Activated CD4-positive, alpha-beta T cell treated with anti-CD3 and anti-CD28 coated beads, Interleukin-2, amount 50 U/mL, for 1 hour (primary cell): ENCODE measurements at places on chromosomes 5 and 9.

DNA sequence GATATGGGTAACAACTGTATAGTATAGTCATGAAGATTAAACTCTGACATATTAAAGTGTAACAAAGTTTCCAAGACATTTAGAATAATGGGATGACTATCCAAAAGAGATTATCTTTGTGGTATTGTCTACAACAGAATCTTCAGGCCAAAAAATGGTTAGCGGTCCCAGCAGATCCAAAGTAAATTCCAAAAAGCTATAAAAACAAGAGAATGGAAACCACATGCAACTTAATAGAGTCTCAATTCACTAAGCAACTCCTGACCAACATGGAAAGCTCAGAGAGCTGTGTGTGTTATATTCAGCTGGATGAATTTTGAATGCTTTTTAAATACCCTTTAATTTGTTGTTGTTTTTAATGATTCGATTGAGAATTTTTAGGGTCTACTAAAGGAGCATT is 688.2 kb downstream of the CETN3 start:
- no peak for DNase-seq

- no peak for DNase-seq
Measured at GRCh38 chr9:126754436-126755316, 50.2 kb upstream of the ZBTB43 start.

GRCh38 chr5:598564-598890 is 13.6 kb upstream of the CEP72 start:
- DNase-seq = no peak

- no peak for DNase-seq
Measured at GRCh38 chr5:66660396-66660795, 64.2 kb downstream of the MAST4 start.

DNA sequence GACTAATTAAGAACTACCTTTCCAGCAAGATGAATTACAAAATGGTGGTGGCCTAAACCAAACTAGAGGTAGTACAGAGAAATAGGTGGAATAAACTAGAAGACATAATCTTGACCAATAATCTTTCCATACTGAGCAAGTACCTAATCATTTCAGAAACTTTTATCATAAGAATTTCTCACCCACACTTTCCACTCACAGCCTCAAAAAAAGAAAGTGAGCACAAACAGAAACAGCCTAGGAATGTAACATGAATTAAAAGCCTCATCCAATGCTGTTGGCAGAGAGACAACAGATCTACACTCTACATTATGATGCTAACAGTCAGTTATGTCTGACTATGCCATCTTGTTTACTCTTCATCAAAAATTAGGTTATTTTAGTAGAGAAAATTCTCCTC is 1.3 kb downstream of the RNF38 start:
- no peak for DNase-seq

DNA sequence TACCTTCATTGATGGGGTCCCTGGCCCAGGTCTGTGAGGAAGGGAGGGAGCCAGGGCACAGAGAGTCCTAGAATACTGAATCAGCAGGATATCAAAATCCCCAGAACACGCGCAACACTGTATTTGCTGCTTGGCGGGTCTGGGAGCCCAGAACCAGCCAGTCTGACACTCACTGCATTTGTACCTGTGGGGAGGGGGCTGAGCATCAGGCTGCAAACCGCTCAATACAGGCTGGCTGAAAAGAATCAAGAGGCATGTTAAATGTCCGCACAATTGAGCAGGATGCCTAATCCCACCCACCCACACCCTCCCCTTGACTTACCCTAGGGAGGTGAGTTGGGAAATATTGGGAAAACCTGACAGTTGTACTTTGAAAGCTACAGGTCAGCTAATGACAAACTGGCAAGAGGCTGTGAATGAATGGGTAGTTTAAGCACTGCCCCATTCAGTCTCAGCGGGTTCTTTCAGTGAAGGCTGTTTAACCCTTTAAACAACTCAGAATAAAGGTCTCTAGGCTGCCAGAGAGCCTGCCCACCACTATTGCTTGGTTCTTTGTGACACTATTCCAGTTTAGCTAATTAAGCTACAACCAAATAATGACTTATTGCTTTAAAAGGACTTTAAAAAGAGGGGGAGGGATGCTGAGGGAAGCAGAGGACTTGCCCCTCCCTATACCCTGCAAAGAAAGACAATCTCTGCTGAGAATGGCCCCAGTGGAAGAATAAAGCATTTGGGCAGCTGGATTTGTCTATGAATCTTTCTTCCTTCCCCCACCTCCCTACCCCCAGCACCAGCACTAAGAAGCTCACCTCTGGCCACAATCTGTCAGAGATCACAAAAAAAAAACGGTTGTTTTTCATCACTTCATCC is 5.0 kb downstream of the SPRY4 start:
- DNase-seq = no peak

DNA sequence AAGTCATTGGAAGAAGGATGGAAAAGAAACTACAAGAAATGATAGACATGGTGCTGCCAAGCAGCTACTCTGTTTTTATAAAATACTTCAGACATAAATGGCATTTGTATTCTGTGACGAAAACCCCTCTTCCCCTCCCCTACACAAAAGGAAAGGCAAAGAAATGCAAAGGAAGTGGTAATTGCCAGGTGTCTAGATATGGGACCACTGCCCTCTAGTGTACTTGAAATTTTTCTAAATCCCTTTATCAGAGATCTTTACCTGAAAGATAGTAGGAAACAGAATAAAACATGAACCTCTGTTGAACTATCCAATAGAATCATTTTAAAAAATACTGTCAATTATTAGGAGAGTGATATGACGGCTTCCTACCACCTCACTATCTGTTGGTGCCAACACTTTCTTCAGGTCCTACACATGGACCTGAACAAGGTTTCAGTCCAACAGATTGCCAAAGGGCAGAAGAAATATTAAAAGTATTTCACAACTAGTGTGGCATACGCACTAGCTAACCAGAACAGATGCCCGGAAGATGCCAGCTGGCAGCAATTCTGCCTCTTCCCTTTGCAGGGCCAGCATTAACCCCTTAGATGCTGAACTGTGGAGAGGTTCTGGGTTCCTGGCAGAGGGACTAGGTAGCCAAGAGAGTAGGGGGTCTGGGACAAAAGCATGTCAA is 104.1 kb downstream of the TSSK1B start:
- DNase-seq = no peak

- DNase-seq = no peak
Measured at GRCh38 chr5:159342840-159343239, 12.6 kb upstream of the IL12B start.

DNA sequence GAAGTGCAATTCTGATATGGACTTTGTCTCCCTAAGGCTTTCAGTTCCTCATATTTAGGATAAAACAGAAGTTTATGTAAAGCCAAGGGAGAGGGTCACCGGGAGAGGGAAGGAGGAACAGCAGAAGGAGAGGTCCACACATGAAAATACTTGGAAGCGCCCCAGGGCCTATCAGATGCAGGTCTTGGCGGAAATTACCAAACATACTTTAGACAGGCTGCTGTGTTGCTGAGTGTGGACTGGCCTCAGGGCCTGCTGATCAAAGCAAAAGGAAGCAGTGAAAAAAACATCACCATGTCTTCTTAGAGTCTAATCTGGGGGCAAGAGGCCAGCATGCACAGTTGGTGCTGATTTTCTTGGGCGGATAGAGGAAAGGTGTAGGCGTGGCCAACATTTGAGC is 14.1 kb upstream of the NTRK2 start:
- DNase-seq = no peak

GRCh38 chr5:165527577-165527976 is 2022.2 kb downstream of the MAT2B start:
- no peak for DNase-seq

DNA sequence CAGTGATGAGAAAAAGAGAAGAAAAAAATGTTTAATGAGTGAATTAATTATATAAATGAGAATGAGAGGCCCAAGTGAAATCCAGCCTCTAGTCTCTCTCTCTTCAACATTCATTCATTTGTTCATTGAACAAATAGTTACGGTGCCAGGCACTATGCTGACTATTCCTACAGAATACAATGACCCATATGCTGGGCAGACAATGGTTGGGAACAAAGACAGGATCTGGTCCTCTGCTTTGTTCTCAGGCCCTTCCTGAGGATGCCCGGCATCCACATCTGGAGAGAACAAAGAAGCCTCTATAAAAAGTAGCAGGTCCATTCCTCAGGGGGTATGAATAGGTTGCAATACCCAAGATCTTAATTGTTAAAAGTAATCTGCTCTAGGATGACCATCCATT is 6.9 kb downstream of the ADAM19 start:
- no peak for DNase-seq

- no peak for DNase-seq
Measured at GRCh38 chr9:129322022-129322621, 144.1 kb upstream of the IER5L start.

DNA sequence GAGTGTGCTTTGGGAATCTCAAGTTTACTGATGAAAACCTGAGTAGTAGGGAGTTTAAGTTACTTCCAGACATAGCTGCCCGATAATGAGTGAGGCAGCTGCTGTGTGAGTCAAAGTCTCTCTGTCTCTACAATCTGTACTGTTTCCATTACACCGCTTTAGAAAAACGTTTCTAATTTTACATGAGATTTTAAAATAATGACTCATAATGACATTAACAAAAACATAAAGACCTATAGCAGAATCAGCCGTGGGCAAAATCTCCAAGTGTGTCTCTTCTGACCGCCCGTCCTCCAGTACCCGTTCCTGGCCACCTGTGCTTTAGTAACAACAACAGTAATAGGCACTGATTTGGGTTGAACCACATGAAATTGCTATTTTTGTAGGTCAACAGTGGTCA is 69.6 kb upstream of the PRRC1 start:
- no peak for DNase-seq

DNA sequence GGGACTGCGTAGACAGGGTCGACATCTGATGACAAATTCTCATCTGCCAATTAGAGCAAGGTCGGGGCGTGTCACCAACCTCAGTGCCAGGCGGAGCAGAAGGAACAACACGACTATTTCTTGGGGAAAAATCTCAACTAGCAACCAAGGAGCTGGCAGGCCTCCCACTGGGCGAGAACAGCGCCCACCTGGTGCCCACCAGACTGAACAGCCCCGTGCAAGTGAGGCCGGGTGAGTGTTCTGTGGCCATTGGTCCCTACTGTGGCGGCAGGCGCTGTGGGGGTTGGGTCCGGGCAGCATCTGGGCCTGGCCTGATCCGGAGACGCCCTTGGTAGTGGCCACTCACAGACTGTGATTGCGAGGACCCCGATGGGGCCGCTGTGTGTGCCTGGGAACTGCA is 11.5 kb downstream of the NOTCH1 start:
- no peak for DNase-seq

DNA sequence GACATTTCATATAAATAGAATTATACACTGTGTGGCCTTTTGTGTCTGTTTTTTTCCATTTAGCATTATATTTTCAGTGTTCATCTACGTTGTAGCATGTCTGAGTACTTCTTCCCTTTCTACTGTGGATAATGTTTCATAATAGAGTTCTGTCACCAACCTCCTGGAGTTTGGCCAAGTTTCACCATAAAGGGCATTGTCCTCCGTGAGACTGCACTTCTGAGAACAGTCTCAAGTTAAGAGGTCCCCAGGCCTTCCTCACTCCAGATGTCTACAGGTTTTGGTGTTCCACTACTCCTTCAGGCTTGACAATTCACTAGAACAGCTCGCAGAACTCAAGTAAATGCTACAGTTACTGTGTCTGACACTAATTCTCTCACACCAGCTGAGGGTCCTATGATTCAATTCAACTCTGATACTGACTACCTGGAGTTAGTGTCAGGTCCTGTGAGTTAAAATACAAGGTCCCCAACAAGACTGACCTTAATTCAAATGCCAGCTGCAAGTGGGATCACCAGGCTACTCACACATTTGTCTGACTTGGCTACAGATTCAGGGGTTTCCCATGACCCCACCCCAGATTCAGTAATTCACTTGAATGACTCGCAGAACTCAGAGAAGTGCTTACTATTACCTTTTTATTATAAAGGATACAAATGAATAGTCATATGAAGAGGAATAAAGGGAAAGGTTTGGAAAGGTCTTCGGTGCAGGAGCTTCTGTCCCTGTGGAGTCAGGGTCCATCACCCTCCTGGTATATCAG is 31.1 kb downstream of the SLC35A4 start:
- no peak for DNase-seq

DNA sequence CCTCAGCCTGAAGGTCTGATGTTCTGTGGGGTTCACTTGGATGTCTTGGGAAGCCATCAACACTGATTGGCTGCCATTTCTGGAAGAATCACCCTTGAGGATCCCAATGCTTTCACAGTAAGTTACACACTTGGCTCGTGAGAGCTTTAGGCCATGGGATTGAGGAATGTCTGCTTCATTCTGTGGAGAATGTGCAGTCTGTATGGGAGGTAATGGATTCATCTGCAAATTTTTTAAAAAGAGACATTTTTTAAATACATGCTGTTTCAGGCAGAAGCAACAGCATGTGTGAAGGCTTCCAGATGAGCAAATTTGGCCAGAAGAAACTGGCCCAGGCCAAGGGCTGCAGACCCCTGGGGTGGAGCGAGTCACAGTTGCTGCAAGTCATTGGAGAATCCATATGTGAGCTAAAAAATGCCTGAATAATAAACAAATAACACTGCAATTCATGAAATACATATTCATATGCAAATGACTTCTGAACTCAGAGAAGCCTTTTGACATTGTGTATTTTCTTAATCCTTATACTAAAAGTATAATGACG is 146.3 kb upstream of the RASEF start:
- DNase-seq = no peak

DNA sequence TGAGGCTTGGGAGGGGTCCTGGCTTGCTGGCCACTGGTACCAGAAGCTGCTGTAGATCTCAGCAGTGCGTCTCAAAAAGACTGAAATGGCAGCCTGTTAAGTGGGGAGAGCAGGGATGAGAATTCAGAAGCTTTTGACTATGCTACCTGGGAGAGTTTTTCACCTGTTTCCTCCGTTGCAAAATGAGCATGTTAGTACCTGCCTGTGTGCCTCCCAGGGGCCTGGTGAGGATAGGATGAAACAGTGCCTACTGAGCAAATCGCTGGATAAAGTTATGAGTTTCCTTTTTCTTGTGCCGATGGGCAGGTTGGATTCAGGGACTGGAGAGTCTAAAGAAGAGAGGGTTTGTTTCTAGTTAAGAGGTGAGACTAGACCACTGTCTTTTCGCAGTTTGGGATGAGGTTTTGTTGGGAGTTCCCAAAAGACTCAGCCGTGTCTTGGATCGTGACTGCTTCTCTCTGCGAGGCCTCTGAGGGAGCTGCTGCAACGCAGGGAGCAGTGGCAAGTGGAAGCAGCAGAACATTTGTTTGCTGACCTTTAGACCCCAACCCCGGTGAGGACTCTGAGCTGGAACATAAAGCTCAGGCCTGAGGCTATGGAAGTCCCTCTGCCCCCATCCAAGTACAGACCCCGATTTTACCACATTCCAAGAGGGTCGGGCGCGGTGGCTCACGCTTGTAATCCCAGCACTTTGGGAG is 1.4 kb downstream of the RALGPS1 start:
- no peak for DNase-seq

GRCh38 chr5:38562444-38563210 is 6.2 kb upstream of the LIFR start:
- no peak for DNase-seq
